NCI-H2171 (cell line): ENCODE measurements at places on chromosomes 4 and X.

DNA sequence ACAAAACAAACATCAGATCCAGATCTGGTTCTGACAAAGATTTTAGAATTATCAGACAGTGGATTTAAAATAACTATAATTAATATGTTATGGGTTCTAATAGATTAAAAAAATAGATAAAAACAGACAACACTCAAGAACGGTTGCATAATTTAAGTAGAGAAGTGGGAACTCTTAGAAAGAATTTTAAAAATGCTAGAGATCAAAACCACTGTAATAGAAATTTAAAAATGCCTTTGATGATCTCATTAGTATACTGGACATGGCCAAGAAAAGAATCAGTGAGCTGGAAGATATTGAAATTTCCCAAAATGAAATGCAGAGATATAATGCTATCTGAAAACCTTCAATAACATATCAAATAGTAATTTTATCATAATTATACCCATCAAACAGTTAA is 28.3 kb upstream of the DYNLT3 start:
- DNase-seq: no peak

DNA sequence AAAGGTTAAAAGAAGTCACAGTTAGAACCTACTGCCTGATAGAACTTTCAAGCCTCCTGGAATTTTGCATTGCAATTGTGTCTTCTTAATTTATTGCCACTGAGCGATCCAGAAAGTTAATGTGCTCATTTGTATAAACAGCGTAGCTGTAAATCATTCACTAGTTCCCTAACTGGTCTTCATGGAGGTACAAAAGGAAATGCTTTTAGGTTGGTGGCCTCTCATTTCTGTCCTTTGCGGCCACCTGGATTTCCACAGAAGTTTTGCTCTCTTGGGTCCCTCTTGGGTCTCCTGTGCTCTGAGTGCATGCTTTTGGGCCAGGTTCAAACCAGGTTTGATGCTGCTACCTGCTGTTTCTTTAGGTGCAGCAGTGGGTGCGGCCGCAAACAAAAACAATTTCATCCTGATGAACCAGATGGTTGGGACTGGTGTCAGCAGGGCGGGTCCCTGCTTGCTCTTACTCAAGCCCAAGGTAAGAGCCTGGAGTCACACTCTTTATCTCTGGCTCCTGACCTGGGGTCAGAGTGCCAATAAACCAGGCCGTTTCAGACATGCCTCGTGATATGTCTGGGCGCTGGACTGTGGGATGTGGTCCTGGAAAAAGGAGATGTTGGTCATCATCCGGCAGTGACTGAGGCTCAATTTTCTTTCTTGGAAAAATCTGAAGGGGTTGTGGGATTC is 270.1 kb downstream of the PTTG2 start:
- DNase-seq: peak; percentile 33

DNA sequence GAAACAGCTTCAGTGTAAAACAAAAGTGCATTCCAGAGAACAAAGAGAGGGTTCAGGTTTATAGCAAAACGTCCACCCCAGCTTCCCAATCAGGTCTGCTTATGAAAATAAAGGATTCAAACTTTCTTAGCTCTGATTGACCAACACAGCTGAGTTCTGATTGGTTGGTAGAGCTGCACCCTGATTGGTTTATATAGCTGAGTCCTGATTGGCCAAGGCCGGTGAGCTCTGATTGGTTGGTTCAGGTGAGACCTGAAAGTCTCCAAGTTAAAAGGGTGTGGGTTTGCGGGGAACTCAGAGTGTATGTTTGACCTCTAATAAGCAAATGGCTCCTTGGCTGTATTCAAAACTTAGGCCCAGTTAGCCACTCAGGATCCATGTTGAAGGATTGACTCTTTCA is 20.9 kb downstream of the CLRN2 start:
- no peak for DNase-seq

- DNase-seq: no peak
Measured at GRCh38 chrX:136250191-136251040, 784 bp downstream of the MAP7D3 start.

DNA sequence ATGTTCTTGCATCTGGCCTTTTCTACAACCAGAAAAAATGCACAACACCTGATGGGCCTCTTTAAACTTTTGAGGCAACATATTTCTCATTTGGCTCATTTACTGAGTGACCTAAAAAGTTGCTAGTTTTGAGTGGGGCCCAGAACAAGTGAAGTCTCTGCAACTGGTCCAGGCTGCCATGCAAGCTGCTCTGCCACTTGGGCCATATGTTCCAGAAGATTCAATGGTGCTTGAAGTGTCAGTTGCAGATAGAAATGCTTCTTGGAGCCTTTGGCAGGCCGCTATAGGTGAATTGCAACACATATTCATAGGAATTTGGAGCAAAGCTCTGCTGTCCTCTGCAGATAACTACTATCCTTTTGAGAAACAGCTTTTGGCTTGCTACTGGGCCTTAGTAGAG is 66.4 kb upstream of the RLIM start:
- DNase-seq: no peak

DNA sequence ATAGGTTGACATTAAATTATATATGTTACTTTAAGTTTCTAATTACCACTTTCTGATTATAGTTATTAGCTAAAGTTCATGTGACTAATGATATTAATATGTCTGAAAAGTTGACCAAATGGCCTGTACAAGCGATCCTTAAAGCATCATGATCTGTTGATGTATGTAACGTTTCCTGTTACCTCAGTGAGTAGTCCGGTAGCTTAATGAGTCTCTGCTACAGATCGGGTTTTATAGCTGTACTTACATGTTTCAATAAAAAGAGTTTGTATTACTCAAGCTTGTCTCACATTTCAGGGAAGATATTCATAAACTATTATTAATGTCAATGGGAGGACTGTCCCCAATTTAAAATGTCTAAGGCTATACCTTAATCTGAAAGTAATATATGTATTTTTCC is 246.3 kb downstream of the PPP3CA start:
- DNase-seq: no peak

GRCh38 chrX:114635986-114636385 is 52.1 kb downstream of the HTR2C start:
- no peak for DNase-seq

DNA sequence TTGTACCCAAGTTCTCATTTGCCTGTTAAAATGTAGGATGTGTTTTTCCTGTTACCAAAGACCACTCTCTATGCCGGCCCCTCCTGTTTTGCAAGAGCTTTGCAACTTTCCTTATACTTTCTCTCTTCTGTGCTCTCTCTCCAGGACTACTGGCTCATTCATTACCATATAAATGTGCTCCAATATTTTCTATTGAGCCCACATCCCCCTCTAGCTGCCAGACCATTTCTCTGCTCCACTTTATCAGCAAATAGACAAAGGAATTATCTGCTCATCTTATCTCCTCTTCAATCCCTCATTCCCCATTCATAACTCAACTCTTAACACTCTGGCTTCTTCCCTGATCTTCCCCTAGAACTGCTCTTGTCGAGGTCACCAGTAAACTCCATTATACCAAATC is 33.6 kb downstream of the RPGR start:
- DNase-seq: no peak

GRCh38 chr4:88735564-88735963 is 37.9 kb upstream of the NAP1L5 start:
- DNase-seq: no peak

GRCh38 chr4:170374770-170375169 is 285.0 kb upstream of the AADAT start:
- DNase-seq: no peak

DNA sequence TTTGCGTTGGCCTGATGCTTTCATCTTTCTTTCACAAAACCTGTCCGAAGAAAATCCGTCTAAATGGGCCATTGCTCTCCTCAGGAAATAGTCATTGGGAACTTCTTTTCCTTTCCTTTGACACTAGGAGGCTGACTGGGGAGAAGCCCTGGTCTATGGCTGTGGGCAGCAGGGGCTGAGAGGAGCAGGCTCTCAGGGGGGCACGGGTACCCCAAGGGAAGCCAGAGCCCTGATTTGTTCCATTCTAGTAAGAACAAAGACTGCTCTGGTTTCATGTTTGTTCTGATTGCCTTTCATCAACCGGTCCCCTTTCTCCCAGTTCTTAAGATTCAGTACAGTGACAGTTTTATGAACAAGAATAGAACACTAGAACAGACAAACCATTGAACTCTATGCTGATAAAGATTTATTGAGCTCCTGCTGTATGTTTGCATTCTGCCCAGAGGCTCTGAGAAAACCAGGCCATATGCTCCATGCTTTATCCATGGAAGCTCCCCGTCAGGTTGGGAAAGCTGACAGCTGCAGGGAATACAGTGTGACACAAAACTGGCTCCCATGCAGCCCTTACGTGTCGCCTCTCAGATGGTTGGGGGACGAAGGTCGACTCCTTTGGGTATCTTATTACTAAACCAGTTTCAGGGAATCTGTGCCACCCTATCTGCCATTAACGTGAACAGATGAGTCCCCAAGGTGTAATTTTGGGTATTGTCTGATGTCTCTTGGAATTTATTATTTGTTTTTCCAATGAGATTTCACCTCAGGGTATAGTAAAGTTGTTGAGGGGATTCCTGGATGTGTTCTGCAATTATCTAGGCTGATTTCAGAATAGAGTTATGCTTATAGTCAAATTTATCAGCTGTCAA is 72.4 kb upstream of the MSANTD1 start:
- DNase-seq: peak; percentile 72

DNA sequence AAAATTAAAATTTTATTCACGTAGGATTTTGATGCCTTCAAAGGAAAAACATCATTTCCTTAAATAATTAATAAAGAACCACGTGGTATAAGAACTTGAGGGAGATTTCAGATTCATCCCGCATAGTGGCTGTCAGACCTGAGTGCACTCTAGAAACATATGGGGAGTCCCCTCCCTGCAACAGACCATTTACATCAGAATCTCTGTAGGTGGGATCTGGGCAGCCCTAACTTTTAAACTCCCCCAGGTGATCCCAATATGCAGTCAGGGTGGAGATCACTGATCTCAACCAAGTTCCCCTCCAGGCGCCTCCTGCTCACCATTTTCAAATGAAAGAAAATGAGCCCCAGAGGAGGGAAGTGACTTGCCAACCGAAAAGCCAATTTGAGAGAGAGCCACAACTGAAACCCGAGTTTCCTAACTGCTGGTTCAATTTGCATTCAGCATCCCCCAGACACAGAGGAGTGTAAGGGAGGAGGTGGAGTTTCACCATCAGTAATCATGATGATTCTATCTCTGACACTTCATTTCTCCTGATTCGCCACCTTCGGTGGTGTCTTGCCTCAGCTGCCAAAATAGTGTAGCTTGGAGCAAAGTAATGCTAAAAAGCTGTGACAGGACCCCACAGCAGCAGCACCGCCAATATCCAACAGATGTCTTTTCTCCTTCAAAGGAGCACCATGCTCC is 11.4 kb downstream of the RNF150 start:
- no peak for DNase-seq

GRCh38 chr4:53132132-53132891 is 233.5 kb downstream of the SCFD2 start:
- no peak for DNase-seq

GRCh38 chr4:8472689-8473197 is 32.2 kb downstream of the TRMT44 start:
- DNase-seq: no peak

- DNase-seq: no peak
Measured at GRCh38 chrX:13875572-13875971, 58.7 kb upstream of the GPM6B start.

GRCh38 chrX:24355095-24355494 is 5.3 kb upstream of the SUPT20HL1 start:
- no peak for DNase-seq

GRCh38 chr4:96952610-96953009 is 1112.7 kb downstream of the PDHA2 start:
- DNase-seq: no peak
